ENCODE measurements at places on chromosomes 5 and 9. TPM values are rescaled to one million over a fixed set of nuclear protein-coding genes. Genes with fewer than 3 reads are reported as not detected.

GRCh38 chr5:57845025-57845424 is 362.4 kb upstream of the ACTBL2 start:
- H3K36me3 ChIP-seq: no peaks in the 10 kb centered on the region
- no peaks in the 10 kb centered on the region for H3K27me3 ChIP-seq
- H3K4me1 ChIP-seq: no peaks in the 10 kb centered on the region
- H3K4me3 ChIP-seq: no peak overlapping the region
- H3K27ac ChIP-seq: no peak overlapping the region
- DNase-seq: no peak

Gene RUSC2
- total RNA-seq: 5.9 TPM

DNA sequence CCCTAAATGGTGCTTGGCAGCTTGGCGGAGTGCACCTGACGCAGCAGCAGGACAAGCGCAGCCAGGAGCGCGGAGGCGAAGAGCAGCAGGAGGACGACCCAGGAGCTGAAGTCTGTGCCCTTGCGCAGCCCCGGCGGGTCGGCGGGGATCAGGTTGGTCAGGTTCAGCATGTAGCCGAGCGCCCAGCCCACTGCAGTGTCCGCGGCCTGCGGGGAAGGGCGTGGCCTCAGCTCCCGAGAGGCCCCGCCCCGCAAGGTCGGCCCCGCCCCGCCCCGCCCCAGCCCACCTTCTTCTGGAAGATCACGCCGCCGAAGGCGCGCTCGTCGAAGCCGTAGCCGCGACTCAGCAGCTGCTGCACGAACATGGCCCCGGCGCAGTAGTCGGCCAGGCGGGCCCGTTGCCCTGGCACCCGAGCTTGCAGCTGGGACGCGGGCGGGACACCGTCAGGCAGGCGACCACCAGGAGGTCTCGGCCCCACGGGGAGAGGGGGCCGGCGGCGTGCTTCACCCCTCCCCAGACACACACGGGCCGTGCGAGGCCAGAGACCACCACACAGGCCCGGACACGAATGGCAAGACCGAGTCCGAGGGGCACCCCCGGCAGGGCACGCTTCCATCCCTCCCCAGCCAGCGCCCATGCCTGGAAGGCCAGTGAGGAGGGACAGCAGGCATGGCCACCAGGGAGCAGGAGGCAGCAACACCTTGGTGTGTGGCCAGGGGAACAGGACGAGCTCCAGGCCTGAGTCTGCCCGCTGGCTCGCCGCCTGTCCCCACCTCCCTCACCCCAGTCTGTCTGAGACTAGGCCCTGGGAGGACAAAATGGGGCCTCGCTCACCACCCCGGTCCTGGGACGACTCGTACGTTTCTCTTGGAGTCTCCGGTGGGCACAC is 2.9 kb upstream of the NPDC1 start:
- H3K27ac ChIP-seq: no peak overlapping the region
- DNase-seq: no peak
- H3K27me3 ChIP-seq: peaks cover 33% of the 10 kb centered on the region

GRCh38 chr9:36793277-36793676 is 220.6 kb downstream of the MELK start:
- H3K27ac ChIP-seq: no peak overlapping the region
- no peak for DNase-seq
- H3K4me3 ChIP-seq: no peak overlapping the region
- no peaks in the 10 kb centered on the region for H3K36me3 ChIP-seq
- no peaks in the 10 kb centered on the region for H3K4me1 ChIP-seq
